ENCODE measurements at places on chromosomes 7 and 10.

GRCh38 chr10:81314471-81314870 is 560.5 kb upstream of the NRG3 start:
- DNase-seq = no peak

GRCh38 chr7:103524042-103524907 is 78.3 kb upstream of the SLC26A5 start:
- no peak for DNase-seq

DNA sequence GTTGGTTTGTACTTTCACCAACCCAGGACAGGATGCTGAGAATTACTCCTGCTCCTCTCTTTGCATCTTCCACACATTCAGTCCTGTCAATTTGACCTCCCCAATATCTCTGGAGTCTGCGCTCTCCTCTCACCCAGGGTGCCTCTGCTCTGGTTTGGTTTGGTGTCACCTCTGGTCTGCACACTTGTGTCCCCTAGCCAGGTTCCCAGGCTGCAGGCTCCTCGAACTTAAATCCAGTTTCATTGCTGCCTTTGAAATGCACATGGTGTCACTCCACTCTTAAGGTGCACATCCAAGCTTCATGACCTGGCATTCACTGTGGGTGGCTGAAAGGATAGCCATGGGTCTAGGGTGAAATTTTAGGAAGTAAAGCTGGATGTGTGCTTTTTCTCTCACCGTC is 271.6 kb downstream of the RPS24 start:
- no peak for DNase-seq

GRCh38 chr7:122702872-122703510 is at the start of gene RNF148:
Gene RNF148, minus strand, starts transcription at chr7:122702922. Its CDS starts 172 bp downstream, at chr7:122702750.
- no peak for DNase-seq

- no peak for DNase-seq
Observed at GRCh38 chr10:62057359-62057758, 155.9 kb downstream of the ARID5B start.

DNA sequence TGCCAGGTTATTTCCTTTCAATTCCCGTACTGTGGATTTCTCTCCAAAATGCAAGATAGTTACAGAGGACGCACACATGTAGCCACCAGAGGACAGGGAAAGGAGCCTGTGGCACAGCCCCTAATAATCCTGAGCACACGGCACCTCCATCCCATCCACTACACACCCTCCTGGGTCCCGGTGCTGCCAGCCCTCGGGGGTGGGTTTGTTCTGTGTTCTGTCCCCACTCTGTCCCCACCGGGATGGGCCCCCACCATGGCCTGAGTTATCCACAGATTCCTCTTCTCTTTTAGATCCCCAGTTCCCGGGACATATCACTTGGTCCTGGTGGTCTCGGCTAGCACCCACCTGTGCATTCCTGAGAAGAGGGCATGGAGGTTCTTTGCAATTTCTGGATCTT is 196.9 kb upstream of the PPP2R2D start:
- no peak for DNase-seq

DNA sequence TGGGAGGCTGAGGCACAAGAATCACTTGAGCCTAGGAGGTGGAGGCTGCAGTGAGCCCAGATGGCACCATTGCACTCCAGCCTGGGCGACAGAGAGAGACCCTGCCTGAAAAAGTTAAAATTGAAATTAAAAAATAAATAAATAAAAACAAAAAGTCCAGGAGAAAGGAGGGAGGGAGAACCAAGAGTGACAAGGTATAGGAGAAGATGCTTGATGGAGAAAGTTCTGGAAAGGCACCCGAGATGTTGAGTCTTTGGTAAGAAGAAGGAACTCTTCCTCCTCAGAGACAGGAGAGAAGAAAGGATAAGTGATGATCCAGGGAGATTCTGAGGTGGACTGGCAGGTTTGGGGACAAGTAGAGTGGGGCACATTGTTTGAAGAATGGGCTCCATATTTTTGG is 17.4 kb upstream of the LBX1 start:
- no peak for DNase-seq

DNA sequence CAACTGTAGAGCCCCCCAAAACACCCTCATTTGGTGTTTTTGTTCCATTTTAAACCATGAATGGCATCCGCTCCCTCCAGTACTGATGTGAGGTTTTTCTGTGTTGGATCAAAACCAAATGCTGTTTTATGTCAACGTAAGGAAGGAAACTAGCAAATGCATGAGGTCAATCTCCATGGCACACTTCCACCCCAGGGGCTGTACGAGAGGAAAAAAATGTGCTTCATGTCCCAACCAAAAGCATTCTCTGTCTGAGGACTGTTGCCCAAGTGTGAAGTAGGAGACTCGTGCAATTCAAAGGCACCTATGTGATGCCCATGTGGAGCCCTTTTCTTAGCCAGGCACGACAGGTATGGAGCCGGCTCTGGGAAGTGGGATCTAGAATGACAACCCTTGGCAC is 180.3 kb upstream of the MKI67 start:
- no peak for DNase-seq

DNA sequence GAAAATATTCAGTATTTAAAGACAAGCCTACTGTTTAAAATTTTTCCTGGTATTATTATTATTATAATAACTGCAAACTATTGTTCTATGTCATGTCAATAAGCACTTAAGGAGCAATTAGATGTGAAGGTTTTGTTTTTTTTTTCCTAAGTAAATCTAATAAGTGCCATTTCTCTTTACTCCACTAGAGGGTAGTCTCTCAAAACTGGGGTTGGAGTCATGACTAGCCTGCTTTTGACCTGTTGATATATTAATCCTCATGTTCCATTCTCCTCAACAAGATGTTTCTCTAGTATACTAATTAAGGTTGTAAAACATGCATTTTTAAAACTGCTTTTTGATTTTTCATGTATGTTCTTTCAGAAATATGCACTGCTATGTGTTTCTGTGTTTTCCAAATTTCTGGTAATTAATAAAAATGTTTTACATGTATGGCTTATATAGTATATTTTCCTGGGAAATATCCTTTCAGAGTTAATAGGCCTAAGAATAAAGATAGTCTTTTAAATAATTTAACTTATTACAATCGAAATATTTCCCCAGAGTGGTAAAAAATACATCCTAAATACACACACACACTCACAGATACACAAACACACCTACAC is 1.0 kb upstream of the LRRN3 start:
- no peak for DNase-seq

DNA sequence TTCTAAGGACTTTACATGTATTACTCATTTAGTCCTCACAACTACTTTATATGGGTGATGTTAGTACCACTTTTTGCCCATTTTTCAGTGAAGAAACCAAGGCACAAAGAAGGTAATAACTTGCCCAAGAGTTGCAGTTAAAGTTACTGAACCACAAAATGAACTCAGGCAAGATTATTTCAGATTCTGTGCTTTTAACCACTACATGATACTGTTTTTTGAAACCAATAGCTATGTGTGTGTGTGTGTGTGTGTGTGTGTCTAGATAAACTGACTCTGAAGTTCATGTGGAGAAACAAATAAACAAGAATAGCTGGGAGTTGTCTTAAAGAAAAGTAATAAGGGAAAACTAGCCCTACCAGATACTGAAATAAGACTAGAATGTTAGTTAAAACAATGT is 60.8 kb upstream of the OIT3 start:
- DNase-seq = no peak

- no peak for DNase-seq
Observed at GRCh38 chr10:99341860-99342490, 12.8 kb downstream of the CNNM1 start.

- DNase-seq = no peak
Observed at GRCh38 chr10:5869156-5869555, 20.5 kb downstream of the ANKRD16 start.

- DNase-seq = no peak
Observed at GRCh38 chr7:44962483-44963251, 16.1 kb downstream of the MYO1G start.

GRCh38 chr10:75568450-75569130 is 137.2 kb downstream of the LRMDA start:
- DNase-seq = no peak

DNA sequence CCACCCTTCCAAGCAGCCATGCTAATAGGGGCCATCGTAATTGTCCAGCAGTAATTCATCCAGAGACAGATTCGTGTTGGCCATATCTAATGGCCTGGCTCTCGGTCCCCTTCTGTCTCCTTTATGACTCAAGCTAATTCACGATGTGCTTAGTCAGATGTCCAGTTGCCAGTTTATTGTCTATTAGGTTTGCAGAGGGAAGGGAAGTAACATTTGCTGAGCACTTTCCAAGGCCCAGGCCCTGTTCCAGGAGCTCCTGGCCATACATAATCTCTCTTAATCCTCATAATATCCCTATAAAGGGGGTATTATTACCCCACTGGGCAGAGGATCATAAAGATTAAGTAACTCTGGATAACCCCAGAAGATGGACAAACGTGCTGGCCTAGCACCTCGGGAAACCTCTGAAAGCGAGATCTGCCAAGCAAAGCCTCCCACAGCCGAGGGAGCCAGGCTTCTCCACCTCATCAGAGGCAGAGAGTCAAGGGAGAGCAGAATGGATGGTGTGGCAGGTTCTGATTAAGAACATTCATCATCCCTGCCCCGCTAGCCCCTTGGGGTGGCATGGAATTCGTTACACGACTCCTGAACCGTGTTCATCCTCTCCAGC is 153.7 kb downstream of the PLXNA4 start:
- DNase-seq = no peak

DNA sequence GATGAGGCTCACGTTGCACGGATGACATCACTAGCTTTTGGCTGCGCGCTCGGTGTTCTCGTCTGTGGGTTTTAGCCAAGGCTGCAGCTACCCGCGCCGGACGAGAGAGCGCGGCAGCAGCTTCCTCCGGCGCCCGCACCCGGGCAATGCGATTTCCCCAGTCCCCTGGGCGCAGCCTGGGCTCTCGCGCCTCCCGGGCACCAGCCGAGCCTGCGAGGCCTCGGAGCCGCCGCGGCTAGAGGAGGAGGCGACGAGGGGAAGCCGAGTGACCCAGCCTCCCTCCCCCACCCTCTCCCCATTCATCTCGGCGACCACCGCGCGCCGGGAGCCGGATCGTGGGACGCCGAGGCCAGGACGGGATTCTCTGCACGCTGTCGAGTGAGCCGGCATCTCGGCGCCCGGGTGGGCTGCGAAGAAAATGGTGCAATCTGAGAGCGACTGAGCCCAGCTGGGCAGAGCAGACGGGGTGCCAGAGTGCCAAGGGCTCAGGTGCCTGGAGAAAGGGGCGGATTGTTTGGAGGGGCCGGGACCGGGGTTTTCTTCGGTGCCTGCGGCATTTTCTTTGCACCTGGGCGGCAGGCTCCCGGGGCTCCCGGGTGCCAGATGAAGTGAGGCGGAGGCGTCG is 1.2 kb upstream of the TMEM178B start:
- DNase-seq = no peak

GRCh38 chr10:112967200-112967599 is 17.2 kb downstream of the TCF7L2 start:
- no peak for DNase-seq

GRCh38 chr7:159195946-159196345 is 51.3 kb upstream of the VIPR2 start:
- DNase-seq = no peak

GRCh38 chr7:158035343-158035742 is 552.3 kb downstream of the PTPRN2 start:
- DNase-seq = no peak

- DNase-seq = no peak
Observed at GRCh38 chr10:55051515-55051914, 250.5 kb upstream of the PCDH15 start.

- no peak for DNase-seq
Observed at GRCh38 chr10:78923647-78924318, 145.0 kb upstream of the ZMIZ1 start.

- DNase-seq = no peak
Observed at GRCh38 chr7:73364006-73364728, 36.2 kb downstream of the FKBP6 start.

DNA sequence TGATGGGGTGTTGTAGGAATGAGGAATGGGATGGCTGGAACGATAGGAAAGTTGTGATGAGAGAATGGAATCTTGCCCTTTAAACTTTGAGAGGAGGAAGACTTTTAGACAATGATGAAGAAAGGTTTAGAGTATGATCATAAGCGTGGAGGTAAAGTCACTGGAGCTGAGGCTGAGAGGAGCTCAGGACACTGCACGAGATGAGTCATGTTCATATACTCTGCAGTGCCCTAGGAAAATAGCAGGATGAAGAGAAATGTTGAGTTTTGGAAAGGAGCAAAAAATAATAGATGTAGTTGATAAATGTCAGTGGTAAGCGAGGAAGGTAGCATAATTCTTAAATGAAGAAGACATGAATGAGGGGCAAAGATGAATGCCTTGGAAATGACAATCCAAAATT is 28.3 kb upstream of the CUL1 start:
- DNase-seq = no peak

GRCh38 chr7:16637379-16637778 is 8.2 kb downstream of the ANKMY2 start:
- DNase-seq = no peak

GRCh38 chr10:15787426-15787825 is 67.7 kb upstream of the ITGA8 start:
- DNase-seq = no peak
